T-helper 9 cell (primary cell): ENCODE measurements at places on chromosomes 3 and 15.

DNA sequence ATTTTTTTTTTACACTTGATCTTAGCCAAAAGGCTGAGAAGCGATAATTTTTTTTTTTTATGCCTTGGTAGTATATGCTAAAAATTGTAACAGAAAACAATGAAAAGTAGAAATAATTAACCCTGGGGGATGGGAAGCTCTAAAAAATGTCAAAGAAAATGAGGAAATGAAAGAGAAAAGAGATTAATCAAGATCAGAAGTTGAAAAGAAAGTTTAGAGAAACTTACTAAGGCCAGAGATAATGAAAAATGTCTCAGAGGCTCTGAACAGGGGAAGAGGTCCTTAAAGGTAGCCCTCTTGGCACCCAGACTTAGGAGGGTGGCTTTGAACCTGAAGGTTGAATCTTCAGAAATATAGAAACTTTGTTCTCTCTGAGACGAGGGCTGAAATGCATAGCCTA lies 58.6 kb upstream of the ZBED2 start:
- no peak for DNase-seq

DNA sequence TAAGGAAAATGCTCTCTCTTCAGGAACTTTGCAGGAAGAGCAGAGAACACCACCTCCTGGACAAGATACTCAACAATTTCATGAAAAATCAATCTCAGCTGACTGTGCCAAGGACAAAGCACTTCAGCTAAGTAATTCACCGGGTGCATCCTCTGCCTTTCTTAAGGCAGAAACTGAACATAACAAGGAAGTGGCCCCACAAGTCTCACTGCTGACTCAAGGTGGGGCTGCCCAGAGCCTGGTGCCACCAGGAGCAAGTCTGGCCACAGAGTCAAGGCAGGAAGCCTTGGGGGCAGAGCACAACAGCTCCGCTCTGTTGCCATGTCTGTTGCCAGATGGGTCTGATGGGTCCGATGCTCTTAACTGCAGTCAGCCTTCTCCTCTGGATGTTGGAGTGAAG lies 200.5 kb downstream of the AKAP13 start:
- DNase-seq = peak; percentile 27

DNA sequence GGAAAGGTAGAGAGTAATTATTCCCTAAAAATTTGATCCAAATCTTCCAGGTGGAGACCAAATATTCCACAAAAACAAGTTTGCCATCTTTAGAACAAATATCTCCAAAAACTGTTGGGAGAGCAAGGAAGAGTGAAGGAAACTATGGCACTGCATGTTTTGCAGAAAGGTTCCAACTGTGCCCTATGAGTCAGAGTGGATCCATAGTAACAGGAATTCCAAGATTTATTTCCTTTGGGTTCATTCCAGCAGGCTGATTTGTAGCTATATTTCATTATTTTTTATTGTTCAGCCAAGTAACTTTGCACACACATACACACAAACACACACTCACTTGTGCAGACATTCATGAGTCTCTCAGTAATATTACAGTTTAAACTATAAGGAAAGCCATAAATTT lies 459.7 kb upstream of the EPHA6 start:
- DNase-seq = no peak

DNA sequence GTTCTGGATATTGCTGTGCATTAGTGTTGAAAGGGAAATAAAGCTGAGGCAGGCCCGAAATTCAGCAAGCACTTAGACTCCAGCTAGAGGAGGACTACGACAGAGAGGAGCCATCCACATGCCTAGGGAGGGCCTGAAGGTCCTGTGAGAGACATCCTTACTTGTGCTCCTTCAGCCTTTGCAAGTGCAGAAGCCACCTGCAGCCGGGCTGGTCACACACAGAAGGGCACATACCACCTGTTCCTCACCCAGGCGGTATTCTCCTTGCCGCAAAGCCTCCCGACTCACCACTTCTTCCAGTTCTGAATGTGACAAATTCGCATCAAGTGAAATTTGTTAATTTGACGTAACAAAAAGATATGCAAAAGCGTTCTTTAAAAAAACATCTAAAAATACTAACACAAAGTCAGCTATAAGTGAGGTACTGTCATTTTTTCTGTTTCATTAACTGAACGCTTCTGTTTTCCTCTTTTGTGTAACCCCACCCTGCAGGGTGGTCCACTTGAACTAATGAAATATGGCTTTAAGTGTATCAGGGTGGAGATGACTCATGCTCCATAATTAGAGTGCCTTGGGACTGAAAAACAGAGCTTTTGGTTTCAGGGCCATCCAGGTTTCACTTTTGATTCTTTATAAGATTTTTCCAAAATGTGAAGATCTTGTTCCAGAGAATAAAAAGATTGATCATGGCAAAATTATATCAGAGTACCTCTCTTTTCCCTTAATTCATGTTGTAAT lies 467.9 kb upstream of the ATP11B start:
- DNase-seq = no peak

DNA sequence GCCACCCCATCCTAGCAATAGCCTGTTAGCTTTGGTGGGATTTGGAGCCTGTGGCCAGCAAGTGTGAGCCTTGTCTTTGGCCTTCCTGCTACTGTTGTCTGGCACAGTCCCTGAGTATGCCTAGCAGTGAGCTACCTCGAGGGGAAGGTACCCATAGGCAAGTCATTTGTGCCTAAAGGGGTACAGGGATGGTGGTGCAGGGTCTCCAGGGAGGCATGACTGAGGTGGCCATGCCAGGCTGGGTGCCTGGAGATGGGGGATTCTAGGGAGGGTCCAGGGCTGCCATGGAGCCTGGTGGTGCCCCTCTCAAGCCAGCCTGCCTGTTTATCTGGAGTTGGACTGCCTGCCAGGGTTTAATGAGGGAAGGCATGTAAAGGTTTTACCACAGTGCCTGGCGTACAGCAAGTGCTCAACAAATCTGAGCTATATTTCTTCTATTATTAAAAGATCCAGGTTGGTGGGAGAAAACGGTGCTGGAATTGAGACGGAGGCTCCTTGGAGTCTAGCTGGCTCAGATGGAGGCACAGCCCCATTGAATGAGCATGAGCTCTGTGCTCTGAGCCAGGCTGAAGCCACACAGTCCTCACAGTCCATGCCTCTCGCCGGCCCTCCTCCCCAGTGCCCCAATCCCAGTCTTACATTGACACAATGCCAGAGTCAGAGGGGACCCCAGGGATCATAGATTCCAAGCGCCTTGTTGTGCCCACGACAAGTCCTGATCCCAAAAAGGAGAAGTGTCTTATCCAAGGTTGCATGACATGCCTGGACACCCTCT lies 76.2 kb downstream of the CORO2B start:
- DNase-seq = no peak

- no peak for DNase-seq
These were observed 5.9 kb downstream of the SLC49A4 start for GRCh38 chr3:122800706-122801237.

- DNase-seq = no peak
These were observed 374.7 kb downstream of the VPS13C start for GRCh38 chr15:61685534-61685933.

DNA sequence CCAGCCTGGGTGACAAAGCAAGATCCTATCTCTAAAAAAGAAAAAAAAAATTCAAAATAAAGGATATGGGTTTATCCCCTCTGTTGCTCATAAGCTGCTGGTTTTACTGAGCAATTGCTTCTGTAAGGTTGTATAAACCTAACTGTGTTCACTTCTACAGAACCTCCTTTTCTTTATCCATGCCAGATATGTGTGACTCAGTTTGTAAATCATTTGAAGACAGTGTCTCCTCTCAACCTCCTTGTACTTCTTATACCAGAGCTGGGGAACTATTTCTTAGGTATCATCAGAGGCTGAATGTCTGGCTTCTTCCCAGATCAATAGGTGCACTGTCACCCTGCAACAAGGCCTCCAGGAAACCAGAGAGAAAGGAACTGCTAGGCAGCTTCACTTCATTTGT lies 273.8 kb downstream of the CD47 start:
- DNase-seq = no peak

GRCh38 chr3:83230841-83231240 lies 1469.4 kb upstream of the GBE1 start:
- no peak for DNase-seq

DNA sequence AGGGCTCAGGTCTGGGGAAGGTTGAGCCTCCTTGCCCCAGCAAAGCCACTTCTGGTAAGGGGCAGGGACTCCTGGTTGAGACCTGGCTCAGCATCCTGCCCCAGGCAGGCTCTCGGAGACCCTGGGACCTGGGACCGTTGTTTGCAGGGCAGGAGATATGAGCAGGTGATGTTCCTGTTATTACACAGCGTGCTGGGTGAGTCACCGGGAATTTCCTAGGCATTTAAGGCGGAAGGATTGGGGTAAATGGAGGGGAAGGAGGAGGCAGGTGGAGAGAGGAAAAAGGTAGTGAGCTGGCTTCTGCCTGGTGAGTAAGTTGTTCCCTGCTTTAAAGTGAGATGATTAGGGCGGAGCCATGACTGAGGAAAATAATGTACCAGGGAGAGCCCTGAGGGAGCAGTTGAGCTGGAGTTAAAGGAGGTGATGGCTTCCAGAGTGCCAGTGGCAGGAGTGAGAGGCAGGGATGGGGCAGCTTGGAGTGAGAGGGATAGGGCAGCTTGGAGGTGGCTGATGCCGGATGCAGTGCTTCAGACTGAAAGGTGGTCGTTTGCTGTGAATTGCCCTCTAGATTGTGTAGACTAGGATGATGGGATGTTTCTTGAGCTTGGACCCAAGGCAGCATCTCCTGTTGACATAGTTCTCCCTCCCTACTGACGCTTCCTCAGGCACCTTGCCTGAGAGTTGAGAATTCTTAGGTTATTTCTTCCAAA lies 79.4 kb downstream of the AAGAB start:
- DNase-seq = no peak

- DNase-seq = no peak
These were observed 14.8 kb downstream of the ARNT2 start for GRCh38 chr15:80418892-80419537.

DNA sequence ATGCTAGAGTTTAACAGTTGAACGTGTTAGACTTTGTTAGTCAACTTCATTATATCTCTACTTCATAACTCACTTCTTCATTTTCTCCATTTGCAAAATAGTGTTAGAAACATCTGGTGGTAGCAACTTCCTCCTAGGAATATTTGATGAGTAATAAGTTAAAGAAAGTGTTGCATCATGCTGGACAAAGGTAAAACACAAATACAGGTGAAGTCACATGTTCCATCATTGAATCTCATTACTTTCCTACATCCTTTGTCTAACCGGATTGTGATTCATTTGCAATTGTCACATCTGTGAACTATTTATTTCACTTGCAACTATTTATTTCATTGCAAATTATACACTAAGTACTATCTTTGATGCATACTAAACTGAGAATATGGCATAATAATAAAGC lies 186.5 kb downstream of the TUSC7 start:
- DNase-seq = no peak

GRCh38 chr3:64108231-64108630 lies 84.9 kb upstream of the PSMD6 start:
- no peak for DNase-seq

GRCh38 chr15:93138681-93139250 lies 49.8 kb upstream of the RGMA start:
- DNase-seq = no peak

DNA sequence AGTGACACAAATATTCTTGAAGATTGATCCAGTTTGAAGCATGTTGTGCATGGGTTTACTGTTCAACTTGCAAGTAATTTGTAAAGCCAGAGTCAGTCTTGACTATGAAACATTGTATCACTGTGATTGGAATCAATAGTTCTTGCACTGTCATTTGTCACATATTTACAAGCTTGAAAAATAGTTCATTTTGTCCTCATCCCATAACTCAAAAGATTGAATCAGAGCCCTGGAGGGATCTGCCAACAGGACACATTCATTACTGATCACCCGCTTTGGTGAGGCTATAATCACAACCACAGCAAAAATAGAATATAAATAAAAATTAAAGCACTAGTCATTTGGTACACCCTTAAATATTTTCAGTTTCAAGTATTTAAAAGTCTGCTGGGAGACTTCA lies 368.9 kb downstream of the WDR72 start:
- DNase-seq = no peak

DNA sequence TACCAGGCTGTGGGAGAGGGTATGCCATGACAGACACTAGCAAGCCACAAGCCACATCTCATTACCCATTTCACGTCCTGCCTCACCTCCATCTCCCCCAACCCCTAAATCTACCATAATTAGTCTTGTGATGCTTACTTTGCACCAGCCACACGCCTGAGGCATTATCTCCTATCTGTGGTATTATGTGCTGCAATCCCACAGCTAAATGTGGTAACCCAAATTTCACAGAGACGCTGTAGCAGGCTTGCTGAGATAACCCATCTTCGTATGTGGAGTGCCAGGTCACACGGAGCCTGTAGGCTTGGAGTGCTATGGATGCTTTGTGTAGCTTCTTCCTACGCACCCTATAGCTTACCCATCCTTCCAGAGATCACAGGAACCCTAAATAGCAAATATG lies 256.7 kb upstream of the KCNH8 start:
- DNase-seq = no peak

- DNase-seq = no peak
These were observed 112.4 kb downstream of the CD47 start for GRCh38 chr3:107978131-107979055.

DNA sequence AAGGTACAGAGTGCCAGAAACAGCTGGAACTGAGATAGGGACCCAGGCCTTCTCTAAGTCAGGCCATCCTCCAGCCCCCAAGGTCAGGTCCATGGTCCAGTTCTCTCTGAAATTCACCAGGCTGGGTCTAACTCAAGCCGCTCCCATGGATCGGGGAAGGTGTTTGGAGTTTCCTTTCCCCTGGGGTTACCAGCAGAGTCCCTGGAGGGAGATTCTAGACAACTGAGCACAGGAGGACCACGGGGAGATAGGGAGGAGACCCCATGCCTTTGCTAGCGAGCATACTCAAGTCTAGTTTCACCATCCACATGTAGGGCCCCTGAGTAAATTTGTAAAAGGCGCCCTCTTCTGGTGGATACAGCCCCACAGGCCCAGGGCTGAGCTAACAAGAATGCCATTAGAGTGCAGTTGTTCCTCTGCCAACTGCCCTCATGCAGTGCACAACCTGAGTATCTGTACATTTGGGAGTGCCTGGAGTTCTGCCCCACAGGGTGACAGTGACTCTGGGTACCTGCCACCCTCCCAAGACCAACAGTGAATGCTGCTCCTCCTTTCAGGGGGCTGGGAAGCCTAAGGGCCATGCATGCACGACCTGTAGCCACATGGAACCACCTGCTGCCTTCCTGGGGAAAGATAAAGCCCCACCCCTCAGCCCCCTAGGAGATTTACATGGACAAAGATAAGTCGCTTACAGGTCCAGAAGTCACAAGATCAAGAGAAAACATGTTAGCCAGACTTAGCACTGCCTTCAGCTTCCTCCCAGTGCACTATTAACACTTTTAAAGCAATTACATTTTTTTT lies 89.0 kb downstream of the IQSEC1 start:
- no peak for DNase-seq

GRCh38 chr3:186589121-186589520 lies 18.6 kb downstream of the DNAJB11 start:
- no peak for DNase-seq

DNA sequence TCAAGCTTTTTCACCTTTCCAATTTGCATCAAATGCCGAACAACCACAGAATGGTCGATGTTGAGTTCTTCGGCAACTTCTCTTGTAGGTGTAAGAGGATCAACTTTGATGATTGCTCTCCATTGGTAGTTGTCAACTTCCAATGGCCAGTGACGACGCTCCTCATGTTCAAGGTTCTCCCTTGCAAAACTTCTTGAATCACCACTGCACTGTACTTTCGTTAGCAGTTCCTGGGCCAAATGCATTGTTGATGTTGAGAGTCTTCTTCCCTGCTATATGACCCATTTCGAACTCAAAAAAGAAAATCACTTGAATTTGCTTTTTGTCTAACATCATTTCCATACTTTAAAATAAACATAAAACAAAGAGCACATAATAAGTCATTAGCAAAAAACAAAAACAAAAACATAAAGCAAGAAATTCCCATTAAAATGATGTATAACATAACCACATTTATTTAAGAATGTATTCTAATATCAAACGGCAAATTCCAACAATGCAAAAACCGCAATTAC lies 71.2 kb upstream of the AP4E1 start:
- DNase-seq = no peak
